ENCODE measurements at places on chromosomes 2 and 18. TPM values are rescaled to one million over a fixed set of nuclear protein-coding genes. Genes with fewer than 3 reads are reported as not detected.
A peak's percentile ranks its signal among the peaks of the same experiment; 100 is the strongest.

- no peak for DNase-seq
Measured at GRCh38 chr18:13318731-13319501, 100.4 kb downstream of the LDLRAD4 start.

- no peak for DNase-seq
Measured at GRCh38 chr2:25053041-25053440, 11.2 kb downstream of the EFR3B start.

- no peak for DNase-seq
Measured at GRCh38 chr18:24959051-24959476, 392.9 kb downstream of the ZNF521 start.

DNA sequence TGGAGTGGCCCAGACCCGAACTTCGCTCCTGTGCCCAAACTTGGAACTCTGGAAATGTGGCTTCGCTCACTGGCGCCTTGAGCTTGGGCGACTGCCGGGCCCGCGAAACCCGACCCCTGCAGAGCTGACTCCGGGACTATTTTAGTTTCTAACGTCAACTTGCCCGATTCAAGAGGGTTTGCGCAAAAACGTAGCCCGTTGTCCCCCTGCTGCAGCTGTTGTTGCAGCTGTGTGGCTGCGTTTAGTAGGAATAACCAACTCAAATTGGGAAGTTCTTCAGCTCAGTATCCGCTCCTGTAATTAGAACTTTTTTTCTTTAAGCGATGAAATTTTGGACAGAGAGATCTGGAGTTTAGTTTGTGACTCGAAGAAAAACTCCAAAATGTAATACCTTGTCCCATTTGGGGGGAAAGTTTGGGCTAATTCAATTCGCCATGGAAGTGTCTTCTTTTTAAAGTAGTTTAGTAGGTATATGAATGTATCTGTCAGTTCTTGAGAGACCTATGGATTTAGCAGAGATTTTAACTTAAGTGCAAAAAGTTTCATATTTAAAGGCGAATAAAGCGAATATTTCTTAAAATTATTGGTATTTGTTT, 559 bp downstream of the MYL12A start:
- no peak for DNase-seq

GRCh38 chr2:25566094-25566493, 107.3 kb downstream of the DTNB start:
- DNase-seq = no peak

TGIF1 gene
- total RNA-seq = 33.5 TPM

SULT1C4 gene
- 3.9 TPM for total RNA-seq

CRYGD gene
- total RNA-seq = not detected

GRCh38 chr2:12918835-12919445, 202.2 kb downstream of the TRIB2 start:
- DNase-seq = peak; percentile 57

TRIB2 gene
- 37.5 TPM for total RNA-seq

LRRTM1 gene
- 0.29 TPM for total RNA-seq

GRCh38 chr2:150640039-150640438, 152.6 kb upstream of the RND3 start:
- no peak for DNase-seq

GRCh38 chr18:68397241-68398035, 317.5 kb downstream of the TMX3 start:
- DNase-seq = no peak

DNA sequence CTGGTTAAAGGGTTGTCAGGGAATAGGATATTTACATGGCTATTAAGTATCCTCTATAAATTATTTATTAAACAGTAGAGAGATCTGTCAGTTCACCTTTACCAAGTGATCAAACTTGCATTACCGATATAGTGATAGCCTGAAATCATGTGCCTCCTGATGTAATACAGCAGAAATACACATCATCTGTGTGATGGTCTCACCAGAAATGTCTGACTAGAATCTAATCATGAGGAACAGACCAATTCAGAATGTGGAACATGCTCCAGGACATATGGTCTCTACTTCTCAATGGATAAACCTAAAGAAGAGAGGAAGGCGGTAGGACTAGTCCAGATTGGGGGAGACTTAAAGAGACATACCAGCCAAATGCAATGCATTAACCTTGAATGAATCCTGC, 6.2 kb downstream of the VPS54 start:
- no peak for DNase-seq

SPATA3 gene
- total RNA-seq = not detected

DNA sequence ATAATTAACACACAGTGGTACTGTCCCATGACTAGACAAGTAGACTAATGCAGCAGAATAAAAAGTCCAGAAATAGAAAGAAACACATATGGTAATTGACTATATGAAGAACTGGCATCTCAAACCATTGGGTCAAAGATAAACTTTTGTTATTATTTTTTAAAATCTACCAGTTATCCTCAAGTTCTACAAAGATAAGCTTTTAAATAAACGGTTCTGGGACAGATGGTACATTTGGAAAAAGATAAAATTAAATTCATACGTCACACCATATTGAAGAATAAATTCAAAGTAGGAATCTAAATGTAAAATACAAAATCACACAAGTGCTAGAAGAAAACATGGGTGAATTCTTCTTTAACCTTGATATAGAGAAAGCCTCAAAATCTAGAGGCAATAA, 37.6 kb upstream of the PLEKHM3 start:
- no peak for DNase-seq

CNDP1 gene
- not detected for total RNA-seq

DNA sequence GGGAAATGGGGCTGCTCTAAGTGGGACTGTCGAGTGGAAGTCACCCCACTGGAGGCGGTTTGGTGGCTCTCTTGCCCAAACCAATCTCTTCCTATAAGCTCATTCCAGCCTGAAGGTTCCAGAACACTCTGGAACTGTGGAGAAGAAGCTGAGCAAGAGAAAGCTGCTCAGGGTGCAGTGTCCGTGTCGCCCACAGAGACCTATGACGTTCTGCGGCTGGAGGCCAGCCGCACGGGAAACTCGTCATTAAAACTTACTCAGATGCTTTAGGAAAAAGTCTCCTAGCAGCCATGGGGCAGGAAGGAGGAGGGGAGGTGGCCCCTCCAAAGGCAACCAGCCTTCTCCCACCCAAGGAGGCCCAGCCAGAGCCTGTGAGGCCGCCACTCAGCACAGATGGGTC, 41.7 kb downstream of the ADCY3 start:
- no peak for DNase-seq

DNA sequence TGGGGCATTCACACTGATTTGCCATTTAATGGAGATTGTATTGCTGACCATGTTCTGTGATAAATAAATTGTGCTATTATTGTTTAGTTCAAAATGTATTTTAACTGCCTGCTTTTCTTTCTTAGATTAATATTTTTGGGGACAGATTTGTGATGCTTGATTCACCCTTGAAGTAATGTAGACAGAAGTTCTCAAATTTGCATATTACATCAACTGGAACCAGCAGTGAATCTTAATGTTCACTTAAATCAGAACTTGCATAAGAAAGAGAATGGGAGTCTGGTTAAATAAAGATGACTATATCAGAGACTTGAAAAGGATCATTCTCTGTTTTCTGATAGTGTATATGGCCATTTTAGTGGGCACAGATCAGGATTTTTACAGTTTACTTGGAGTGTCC, 1.8 kb downstream of the DNAJC10 start:
- DNase-seq = no peak

REG3G gene
- not detected for total RNA-seq

DNA sequence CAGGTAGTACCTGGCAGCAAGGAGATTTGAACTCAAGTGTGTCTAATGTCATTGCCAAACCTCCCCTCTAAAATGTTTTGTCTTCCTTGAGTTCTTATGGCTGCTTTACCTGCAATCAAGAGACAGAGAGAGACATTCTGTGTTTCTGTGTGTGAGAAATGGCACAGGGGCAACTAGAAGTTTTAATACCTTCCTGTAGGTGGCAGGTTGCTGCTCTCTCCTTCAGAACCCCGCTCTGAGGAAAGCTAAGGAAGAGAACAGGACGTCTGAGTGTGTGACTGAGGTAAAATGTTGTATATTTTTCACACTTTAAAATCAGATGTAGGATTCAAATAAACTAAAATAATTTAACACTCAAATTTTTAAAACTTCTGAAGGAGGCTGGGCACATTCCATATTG, 19.2 kb downstream of the DTNA start:
- no peak for DNase-seq

DNA sequence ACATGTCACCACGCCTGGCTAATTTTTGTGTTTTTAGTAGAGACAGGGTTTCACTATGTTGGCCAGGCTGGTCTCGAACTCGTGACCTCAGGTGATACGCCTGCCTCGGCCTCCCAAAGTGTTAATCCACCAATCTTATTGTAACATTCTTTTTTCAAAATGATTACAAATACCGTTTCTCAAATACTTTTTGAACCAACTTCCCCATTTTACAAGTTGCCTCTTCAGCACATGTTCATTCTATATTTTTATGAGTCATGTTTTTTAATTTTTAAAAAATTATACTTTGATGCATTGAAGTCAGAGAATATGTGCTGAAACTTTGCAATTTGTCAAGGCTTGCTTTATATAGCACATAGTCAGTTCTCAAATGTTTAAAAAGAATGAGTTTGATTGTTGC, 58.2 kb downstream of the QPCT start:
- DNase-seq = no peak

All from heart left ventricle (tissue), 16 donors.